ENCODE measurements at places on chromosomes 3 and 15. TPM values are rescaled to one million over a fixed set of nuclear protein-coding genes. Genes with fewer than 3 reads are reported as not detected.

Gene ANKUB1
- polyA plus RNA-seq, result not detected

Gene EPHA6
- 0.05 TPM for polyA plus RNA-seq

Gene GPR149
- not detected for polyA plus RNA-seq

Gene FGF12
- polyA plus RNA-seq, result 0.63 TPM

Gene GOLGA6L1
- not detected for polyA plus RNA-seq

Gene NTRK3
- polyA plus RNA-seq, result 60.8 TPM

- no peak for DNase-seq
These were observed 24.8 kb upstream of the NOX5 start for GRCh38 chr15:68989541-68990230.

DNA sequence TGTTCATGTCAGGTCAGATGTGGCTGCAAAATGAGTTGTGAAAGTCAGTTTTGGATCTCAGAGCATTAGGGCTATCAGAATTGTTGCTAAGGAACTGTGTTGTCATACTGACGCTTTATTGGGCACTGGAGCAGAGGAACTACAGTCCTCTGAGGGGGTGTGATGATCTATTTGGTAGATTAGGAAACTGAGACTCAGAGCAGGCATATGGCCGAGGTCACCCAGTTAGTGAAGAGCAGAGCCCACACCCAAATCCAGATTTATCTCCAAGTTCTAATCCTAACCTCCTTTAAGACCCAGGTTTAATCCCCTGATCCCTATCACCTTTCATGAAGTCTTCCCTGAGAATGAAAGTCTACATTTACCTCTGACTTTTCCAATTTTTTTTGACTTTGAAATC, 25.6 kb upstream of the GLCE start:
- DNase-seq, result no peak

DNA sequence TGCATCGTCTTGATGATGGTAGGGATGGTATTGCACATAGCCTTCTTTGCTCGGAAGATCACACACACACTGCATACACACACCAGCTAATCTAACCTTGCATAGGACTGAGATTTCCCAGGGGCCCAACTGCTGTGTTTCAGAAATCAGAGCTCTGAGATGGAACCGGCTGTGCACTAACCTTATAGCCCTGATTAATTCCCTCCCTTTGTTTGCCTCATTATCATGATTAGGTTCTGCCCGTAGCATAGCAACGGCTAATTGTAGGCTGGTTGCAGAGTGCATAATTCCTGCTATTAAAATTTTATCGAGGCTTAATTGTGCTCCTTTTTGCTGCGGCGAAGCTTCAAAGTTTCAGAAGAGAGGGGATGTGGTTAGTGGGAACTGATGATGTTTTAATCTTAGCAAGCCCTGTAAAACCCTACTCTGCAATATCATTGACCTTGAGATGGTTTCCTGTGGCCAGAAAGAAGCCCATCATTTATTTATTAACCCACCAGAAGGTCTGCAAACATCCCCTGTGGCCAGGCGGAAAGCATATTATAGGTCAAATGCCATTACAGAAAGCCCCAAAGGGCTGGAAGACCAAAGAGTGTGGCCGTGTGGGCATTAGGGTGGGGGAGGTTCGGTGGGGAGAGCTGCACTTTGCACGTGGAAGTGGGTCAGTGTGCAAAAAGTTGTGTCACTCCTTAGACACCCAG, 56.2 kb upstream of the GLCE start:
- no peak for DNase-seq

GRCh38 chr3:152183473-152183872, 85.3 kb upstream of the MBNL1 start:
- DNase-seq, result no peak
